ENCODE measurements at places on chromosomes 7 and 10. TPM values are rescaled to one million over a fixed set of nuclear protein-coding genes. Genes with fewer than 3 reads are reported as not detected.
A peak's percentile ranks its signal among the peaks of the same experiment; 100 is the strongest.

- peak; percentile 40 for DNase-seq
Observed at GRCh38 chr7:66950763-66951162, 29.7 kb downstream of the TMEM248 start.

DNA sequence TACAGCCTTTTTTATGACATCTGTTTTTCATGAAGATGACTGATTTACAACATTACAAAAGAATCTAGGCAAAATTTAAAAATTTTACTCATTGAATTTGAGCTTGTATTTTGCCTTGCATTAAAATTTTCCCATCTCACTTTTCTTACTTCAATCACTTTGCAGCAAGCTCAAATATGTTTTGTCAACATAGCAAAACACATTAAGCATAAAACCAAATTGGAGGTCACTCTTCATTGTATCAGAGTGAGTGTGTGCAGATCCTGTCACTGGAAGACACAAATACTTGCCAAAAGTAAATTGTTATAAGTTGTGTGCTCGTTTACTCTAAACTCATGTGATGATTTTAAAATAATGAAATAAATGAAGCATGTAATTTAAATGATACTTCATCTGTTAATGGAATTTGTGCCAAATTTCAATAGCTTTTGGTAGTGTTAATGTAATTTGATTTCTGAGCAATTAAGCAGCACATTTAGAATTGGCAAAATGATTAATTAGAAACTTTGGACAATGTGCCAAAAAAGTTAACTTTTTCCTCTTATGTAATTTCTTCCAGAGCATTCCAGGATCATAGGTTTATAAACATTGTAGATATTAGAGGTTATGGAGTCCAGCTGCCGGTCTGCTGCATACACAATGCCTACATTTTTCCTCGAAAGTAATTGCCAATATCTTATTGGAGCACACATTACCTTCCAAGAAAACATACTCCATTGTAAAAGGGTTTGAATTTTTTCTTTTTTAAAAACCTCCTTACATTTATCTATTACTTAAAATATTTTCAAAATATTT lies 1078.2 kb upstream of the LRRTM3 start:
- DNase-seq = no peak

DNA sequence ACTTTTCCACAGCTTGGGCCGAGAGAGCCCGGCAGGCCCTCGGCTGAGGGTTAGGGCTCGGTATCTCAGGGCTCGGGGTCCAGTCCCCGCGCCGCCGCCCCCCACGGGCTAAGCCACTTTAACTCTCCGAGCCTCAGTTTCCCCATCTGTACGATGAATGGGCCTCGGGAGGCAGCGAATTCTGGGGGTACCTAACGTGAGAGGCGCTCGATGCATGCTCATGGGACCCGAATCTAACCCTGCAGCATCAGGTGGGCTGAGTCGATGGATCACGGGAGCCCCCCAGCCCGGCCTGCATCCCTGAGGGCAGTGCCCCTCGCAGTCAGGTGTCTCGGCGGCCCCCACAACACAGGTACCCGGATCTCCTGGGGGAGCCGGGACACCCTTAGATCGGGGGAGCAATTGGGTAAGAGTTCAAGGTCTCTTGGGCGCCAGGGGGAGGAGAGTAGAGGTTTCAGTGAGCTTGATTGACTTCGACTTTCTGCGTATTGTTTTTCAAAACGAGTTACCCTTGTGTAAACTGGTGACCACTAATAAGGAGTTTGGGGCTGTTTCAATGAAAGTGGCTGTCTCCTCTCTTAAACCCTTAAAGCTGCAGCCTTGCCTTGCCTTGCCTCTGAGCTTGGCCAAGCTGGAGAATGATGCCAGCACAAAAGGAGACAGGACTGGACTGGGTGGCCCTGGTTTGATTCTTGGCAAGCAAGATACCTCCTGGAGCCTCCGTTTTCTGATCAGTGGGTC lies 631 bp downstream of the POR start:
- DNase-seq = peak; percentile 71

GRCh38 chr10:78620985-78621799 lies 447.6 kb upstream of the ZMIZ1 start:
- no peak for DNase-seq

SLC13A1 gene
- polyA plus RNA-seq = not detected

Data from adrenal gland (tissue), 19 donors.